ENCODE measurements at places on chromosomes 2 and 18. TPM values are rescaled to one million over a fixed set of nuclear protein-coding genes. Genes with fewer than 3 reads are reported as not detected.

- H3K27me3 ChIP-seq, result no peaks in the 10 kb centered on the region
- H3K4me3 ChIP-seq, result no peak overlapping the region
- H3K36me3 ChIP-seq, result no peaks in the 10 kb centered on the region
- H3K4me1 ChIP-seq, result no peaks in the 10 kb centered on the region
- DNase-seq, result no peak
Measured at GRCh38 chr2:220246386-220246785, 619.0 kb downstream of the SLC4A3 start.

FEV gene
- total RNA-seq, result not detected

DNA sequence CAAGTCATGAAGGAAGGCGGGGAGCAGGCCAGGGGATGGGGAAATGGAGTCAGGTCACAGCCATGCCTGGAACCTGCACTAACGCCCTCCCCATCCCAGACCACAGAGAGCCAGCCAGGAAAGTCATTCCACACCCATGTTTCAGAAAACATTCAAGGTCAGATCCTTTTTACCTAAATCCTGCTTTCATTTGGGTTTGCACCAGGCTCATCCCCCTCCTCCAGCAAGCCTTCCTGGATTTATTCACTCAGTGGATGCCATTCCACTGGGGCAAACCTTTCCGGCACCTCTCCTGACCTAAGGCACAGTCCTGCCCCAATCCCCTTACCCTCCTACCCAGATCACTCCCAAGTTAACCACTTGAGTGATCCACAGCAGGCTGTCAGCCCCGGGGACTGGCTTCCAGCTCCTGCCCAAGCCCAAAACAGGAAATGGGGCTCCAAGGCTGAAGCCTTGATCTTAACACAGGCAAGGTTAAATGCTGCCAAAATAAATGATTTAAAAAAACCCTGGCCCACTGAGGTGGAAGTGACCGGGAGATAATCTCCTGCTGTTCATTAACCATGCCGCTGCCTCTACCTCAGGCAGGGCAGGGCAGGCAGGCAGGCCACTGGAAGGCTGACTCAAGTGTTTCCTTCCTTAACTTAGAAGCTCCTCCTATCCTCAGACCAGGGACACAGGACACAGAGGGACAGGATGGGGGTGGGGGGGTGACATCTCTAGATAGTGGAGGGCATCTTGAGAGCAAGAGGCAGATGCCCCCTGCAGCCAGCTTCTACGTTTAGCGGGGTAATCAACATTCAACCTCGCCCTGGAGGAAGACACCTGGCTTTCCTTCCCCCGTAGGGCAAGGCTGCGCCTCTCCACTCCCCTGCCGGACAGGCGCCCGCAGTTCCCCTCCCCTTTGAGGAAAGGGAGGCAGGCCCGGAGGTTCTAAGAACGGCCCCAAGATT is 1.4 kb downstream of the RAB11FIP5 start:
- H3K27me3 ChIP-seq, result no peaks in the 10 kb centered on the region
- peak overlapping the region; percentile 83 for H3K27ac ChIP-seq
- H3K36me3 ChIP-seq, result no peaks in the 10 kb centered on the region
- peak overlapping the region; percentile 89 for H3K4me3 ChIP-seq

DNA sequence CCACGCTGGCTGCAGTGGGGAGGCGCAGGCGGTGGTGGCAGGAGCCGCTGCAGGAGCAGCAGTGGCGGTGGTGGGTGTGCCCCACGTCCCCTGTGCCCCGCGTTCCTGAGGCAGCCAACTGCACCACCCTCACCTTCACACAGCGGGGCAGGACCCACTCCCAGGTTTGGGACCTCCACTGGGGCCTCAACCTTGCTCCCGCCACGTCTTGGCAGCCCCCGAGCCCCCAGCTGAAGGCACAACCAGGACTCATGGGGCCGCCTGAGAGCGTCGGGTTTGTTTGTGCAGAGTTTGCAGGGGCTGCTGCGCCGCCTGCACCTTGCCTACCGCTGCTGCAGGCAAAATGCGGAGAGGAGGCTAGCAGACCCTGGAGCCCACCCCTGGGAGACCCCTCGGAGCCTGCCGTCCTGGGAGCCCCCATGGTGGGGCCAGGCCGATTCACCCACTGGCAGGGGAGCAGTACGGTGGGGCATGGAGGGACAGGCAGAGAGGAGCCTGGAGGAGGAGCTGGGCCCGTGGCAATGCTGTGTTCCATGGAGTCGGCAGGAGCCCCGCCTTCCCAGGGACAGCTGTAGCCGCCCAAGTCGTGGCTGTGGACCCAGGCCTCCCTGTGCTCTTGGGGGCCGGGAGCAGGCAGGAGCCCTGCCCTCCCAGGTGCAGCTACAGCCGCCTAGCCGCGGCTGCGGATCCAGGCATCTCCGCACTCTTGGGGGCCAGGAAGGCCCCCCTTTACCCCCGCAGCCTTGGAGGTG is 14.7 kb upstream of the EML6 start:
- H3K27me3 ChIP-seq, result peaks cover 4% of the 10 kb centered on the region
- peaks cover 16% of the 10 kb centered on the region for H3K4me1 ChIP-seq
- peak overlapping the region; percentile 31 for H3K27ac ChIP-seq
- peak overlapping the region; percentile 55 for H3K4me3 ChIP-seq

LINC00305 gene
- not detected for total RNA-seq

NT5DC4 gene
- 0.53 TPM for total RNA-seq

All from lower lobe of right lung (tissue), 2 donors.